ENCODE measurements at places on chromosomes 7 and 10.

GRCh38 chr7:102147008-102147407 lies 139.7 kb upstream of the SH2B2 start:
- no peak for DNase-seq

- DNase-seq, result no peak
Measured at GRCh38 chr7:155392726-155393570, 65.0 kb upstream of the EN2 start.

DNA sequence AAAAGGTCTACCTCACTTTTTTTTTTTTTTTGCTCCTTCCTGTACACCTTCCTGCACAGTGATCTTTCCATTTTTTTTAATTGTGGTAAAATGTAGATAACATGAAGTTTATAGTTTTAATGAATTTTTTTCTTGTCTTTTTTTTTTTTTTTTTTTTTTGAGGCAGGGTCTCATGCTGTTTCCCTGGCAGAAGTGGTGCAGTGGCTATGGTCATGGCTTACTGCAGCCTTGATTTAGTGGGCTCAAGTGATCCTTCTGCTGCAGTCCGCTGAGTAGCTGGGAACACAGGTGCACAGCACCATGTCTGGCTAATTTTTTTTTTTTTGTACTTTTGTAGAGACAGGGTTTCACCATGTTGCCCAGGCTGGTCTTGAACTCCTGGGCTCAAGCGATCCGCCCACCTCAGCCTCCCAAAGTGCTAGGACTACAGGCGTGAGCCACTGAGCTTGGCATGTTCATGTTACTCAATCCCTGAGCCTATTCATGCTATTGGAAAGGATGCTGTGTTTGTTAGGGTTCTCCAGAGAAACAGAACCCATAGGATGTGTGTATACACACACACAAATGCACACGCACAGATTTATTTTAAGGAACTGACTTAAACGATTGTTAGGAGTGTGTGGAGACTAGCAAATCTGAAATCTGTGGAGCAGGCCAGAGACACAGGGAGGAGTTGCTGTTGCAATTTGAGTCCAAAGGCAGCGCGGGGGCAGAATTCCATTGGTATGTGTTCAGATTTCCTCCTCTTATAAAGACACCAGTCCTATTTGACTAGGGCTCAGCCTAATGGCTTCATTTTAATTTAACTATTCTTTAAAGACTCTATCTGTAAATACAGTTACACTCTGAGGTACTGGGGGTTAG lies 29.1 kb downstream of the GALNT11 start:
- DNase-seq, result peak; percentile 6

- DNase-seq, result no peak
Measured at GRCh38 chr7:149456506-149457421, 4.1 kb downstream of the ZNF777 start.

- DNase-seq, result no peak
Measured at GRCh38 chr7:106818736-106819135, 46.3 kb upstream of the PIK3CG start.

DNA sequence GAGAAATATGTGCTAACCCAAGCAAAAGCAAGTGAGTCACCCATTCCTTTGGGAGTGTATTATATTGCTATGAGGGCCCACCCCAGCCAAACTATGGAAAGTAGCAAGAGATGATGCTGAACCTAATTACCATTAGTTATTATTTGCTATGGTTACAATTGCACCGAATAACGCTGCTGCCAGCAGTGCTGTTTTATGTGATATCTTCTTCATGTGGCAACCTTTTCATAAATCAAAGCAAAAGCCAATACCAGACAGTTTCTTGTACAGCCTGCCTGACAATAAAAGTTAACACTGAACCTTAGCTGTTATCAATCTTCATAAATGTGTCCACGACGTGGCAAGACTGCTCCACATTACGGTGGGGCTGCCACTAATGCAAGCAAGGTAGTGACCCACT lies 241.7 kb upstream of the PLXNA4 start:
- no peak for DNase-seq

DNA sequence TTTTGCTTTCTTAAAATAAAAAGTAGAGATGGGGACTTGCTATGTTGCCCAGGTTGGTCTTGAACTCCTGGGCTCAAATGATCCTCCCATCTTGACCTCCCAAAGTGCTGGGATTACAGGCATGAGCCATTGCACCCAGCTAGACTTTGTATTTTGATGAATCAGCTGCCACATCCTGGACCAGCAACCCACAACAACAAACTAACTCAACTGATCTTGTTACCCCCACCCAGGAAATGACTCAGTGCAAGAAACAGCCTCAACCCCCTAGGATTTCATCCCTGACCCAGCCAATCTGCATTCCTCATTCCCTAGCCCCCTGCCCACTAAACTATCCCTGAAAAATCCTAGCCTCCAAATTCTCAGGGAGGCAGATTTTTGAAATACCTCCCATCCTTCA lies 123.8 kb downstream of the IPMK start:
- DNase-seq, result no peak

GRCh38 chr10:106548832-106549231 lies 615.7 kb downstream of the SORCS1 start:
- no peak for DNase-seq

- DNase-seq, result no peak
Measured at GRCh38 chr7:78768859-78769258, 684.6 kb downstream of the MAGI2 start.

DNA sequence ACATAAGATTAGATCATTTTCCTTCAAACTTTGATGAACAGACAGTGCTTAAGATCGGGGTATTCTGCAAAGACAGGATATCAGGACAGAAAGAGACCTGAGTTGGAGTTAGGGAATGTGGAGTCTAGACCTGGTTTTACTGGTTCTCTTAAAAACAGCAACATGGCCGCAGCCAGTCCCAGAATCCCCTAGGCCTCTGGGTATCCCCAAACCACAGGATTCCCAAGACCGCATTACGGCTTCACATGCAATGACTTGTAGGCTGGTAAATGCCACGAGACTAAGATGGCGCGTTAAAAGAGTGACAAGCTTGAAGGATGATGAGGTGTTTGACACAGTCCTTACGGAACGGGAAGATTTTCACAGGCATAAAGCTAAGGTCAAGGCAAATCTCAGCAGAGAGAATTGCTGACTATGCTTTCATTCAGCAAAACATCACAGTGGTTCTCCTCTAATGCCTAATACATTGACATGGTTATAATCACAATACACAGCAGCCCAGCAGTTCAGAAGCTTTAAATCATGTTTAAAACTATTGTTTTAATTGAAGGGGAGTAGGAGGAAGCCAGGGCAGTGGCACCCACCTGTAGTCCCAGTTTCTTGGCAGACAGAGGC lies 32.9 kb downstream of the MPP7 start:
- DNase-seq, result no peak

DNA sequence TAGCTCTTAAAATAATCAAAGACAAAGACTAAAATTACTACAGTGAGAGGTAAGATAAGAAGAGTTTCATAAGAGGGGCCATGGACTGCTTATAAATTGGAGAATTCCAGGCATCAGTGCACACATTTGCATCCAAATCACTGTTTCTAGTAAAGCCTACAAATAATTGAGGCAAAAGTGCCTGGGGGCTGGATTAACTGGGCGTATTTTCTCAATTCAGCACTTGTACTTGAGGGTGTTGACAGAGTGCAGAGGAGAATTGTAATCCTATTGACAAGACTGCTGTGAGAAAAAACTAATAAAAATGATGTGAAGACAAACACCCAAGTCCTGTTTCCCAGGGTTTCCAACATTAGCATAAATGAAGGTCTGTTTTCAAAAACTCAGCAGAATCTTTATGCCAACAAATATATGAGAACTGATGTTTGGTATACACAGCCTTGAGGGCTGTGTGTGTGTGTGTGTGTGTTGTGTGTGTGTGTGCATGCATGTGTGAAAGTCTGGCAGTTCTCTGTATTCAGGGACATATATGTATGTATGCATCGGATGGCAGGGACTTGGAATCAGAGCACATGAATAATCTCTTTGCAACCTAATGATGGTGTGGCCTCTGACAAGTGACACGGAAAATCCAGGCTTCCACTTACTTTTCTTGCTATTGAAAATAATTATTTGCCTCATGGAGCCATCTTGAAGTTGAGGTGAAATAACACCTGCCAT lies 182.1 kb upstream of the CDC14C start:
- no peak for DNase-seq

- DNase-seq, result peak; percentile 39
Measured at GRCh38 chr7:81515009-81515408, 254.8 kb downstream of the HGF start.

DNA sequence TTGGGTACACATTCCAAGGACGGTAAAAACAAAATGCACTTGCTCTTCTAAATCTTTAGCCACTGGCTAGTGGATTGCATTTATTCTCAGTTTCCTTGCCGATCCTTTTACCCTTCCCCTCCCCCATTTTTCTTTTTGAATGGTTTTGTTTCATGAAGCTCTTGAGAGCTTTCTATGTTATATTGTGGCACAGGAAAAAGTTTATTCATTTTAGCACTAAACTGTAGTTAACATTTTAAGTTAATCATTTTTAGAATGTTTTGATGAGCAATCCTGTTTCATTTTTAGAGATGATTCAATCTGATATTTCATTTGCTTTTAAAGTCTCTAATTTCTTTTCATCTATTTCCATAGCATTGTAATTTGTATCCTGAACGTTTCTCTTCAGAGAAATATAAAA lies 24.0 kb downstream of the ZEB1 start:
- no peak for DNase-seq

- peak; percentile 53 for DNase-seq
Measured at GRCh38 chr10:4370376-4370775, 455.6 kb upstream of the AKR1E2 start.

DNA sequence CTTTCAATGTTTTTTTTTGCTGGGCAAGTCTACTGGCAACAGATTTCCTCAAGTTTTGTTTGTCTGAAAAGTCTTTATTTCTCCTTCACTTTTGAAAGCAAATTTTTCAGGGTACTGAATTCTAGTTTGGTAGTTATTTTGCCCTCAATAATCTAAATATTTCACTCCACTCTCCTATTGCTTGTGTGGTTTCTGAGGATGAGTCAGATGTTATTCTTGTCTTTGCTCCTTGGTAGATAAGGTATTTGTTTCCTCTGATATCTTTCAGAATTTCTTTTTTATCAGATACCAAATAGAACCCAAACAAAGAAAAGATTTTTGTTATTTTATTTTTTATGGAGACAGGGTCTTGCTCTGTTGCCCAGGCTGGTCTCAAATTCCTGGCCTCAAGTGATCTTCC lies 99.2 kb upstream of the MALRD1 start:
- DNase-seq, result no peak

DNA sequence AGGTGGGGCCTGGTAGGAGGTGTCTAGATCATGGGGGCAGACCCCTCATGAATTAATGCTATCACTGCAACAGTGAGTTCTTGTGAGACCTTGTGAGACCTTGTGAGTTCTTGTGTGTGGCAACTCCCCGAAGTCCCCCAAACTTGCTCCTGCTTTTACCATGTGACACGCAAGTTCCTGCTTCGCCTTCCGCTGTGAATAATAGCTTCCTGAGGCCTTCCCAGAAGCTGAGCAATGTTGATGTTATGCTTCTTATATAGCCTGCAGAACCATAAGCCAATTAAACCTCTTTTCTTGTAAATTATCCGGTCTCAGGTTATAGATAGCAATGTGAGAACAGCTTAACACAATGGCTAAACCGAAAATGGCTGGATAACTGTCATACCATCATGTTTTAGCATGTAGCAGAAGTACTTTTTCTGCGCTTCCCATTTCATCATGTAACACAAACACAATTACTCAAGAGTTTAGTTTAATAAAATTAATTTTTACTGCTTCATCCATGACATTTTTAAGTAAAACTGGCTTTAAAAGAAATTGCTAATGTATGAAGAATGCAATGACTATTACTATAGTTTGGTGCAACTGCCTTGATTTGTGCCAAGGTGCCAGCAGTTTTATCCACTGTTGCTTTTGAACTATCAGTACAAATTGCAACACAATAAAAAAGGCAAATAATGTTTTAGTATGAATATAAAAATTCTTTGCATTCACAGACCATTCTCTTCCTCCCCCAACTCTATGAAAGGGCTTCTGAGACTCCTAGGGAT lies 87.7 kb upstream of the TMEM168 start:
- no peak for DNase-seq

DNA sequence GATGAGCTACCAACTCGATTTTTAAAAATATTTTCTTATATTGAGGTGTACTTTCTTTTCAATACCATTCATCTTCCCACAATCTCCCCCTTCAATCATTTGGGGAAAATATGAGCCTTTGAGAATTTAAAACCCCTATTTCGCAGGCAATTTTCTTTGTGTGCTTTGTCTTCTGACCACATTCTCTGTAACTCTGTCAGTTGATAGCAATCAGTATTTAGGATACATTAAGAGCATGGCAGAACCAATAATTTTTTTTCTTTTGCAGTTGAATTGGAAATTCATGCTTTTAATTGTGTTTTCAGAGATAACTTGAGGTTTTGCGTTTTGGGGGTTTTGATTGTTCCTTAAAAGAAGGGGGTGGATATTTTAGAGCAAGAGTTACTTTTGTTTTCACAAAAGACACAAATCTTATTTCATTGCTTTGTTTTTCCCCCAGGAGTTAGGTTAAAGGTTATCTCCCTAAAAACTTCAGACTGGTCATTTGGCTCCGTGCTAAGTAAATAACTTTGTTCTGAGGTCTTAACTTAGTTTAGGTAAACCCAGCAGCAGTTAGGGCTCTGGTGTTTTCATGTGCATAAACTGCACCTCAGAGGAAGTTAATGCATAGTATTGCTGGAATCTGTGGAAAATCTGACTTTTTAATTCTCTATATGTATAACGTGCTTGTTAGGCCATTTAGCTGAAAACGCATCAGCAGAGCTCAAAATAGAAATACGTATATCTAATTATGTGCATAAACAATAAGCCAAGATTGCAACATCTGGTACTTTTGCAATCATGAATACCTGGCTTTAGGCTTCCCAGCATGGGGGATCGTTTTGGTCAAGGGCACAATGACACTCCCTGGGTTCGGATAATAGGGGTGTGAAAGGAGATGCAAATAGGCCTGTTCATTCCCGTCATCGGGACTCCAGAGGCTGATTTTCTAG lies 676.4 kb upstream of the ANKRD30A start:
- no peak for DNase-seq

- no peak for DNase-seq
Measured at GRCh38 chr7:6139189-6139996, 108.2 kb downstream of the ANKRD61 start.

- no peak for DNase-seq
Measured at GRCh38 chr7:129807863-129808262, 144.9 kb downstream of the UBE2H start.

DNA sequence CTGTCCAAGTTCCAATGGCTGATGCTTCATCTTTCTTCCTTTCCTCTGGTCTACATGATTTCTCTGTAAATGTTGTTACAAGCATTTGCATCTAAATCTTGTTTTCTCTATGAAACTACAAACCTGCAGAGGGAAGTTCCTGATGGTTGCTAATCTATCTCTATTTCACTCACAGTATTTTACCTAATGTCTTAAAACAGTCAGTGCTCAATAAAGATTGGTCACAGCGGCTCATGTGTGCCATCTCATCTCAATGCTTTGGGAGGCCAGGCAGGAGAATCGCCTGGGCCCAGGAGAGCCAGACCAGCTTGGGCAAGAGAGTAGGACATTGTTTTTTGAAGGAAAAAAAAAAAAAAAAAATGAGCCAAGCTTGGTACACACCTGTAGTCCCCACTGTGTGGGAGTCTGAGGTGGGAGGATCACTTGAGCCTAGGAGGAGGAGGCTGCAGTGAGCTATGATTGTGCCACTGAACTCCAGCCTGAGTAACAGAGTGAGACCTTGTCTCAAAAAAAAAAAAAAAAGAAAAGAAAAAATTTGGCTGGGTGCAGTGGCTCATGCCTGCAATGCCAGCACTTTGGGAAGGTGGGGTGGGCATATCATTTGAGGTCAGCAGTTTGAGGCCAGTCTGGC lies 71.3 kb upstream of the ARMC3 start:
- DNase-seq, result no peak

- peak; percentile 58 for DNase-seq
Measured at GRCh38 chr7:131600085-131600881, 43.9 kb upstream of the PODXL start.

- DNase-seq, result peak; percentile 3
Measured at GRCh38 chr10:67971311-67971710, 86.9 kb downstream of the SIRT1 start.

Measured in lung (tissue), 17 donors.